Activated T-helper 1 cell treated with anti-CD3 and anti-CD28 coated beads, Interleukin-12 subunit alpha, Interleukin-12 subunit beta, Interleukin-2, Interleukin-4 antibody, amounts not matched to agents 30 ng/mL and 10 ng/mL and 1 ng/mL, durations not matched to agents 14 hours and 24 hours and 36 hours (primary cell): ENCODE measurements at places on chromosomes 16 and 17. TPM values are rescaled to one million over a fixed set of nuclear protein-coding genes. Genes with fewer than 3 reads are reported as not detected.

DNA sequence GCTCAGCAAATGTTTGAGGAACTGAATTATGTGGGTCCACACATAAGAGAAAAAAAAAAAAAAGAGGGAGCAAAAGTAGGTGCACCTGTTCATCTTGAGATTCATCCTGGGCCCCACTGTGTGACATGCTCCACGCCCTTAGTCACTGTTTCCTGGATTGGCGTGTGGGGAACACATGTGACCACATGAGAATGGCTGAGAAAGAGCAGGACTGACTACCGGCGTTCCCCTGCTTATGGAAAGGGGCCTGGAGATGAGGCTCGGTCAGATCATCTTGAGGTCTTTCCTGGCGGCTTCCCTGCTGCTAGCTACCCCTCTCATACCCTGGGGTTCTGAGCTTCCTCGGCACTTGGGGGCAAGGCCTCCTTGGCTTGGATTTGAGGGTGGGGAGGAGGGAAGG lies 3.9 kb downstream of the DEXI start:
- peak; percentile 32 for DNase-seq
- peaks cover 58% of the 10 kb centered on the region for H3K4me1 ChIP-seq
- H3K27ac ChIP-seq: peak overlapping the region; percentile 57
- H3K4me3 ChIP-seq: peak overlapping the region; percentile 97
- H3K27me3 ChIP-seq: no peaks in the 10 kb centered on the region

ACSM2A gene
- total RNA-seq: not detected in 2 replicates

- H3K27me3 ChIP-seq: peaks cover 20% of the 10 kb centered on the region
- DNase-seq: no peak
These were observed at the start of gene CCL11 for GRCh38 chr17:34285286-34285792. CCL11 (plus strand) TSS chr17:34285742; CDS start chr17:34285809, 67 bp downstream.

- no peak overlapping the region for H3K4me3 ChIP-seq
- no peaks in the 10 kb centered on the region for H3K4me1 ChIP-seq
- no peaks in the 10 kb centered on the region for H3K36me3 ChIP-seq
- no peak for DNase-seq
These were observed 578.7 kb upstream of the CDH11 start for GRCh38 chr16:65700596-65700995.

TIMP2 gene
- 1.0 and 1.1 TPM in 2 replicates for total RNA-seq

GUCY2D gene
- total RNA-seq: not detected in 2 replicates

- H3K27me3 ChIP-seq: peaks cover 1% of the 10 kb centered on the region
- H3K4me1 ChIP-seq: no peaks in the 10 kb centered on the region
- no peak for DNase-seq
- H3K27ac ChIP-seq: no peak overlapping the region
- no peak overlapping the region for H3K4me3 ChIP-seq
These were observed 127.0 kb upstream of the MON1B start for GRCh38 chr16:77064037-77064436.

REXO5 gene
- total RNA-seq: 7.7 and 8.3 TPM in 2 replicates

- H3K27ac ChIP-seq: no peak overlapping the region
- no peak for DNase-seq
- H3K27me3 ChIP-seq: no peaks in the 10 kb centered on the region
- peaks cover 18% of the 10 kb centered on the region for H3K36me3 ChIP-seq
These were observed 9.6 kb downstream of the AFMID start for GRCh38 chr17:78196716-78197115.

GRCh38 chr17:75238684-75239191 lies 22.7 kb downstream of the GGA3 start:
- peak overlapping the region; percentile 76 for H3K27ac ChIP-seq
- DNase-seq: peak; percentile 35
- peaks cover 62% of the 10 kb centered on the region for H3K36me3 ChIP-seq
- H3K4me3 ChIP-seq: peak overlapping the region; percentile 38
- H3K4me1 ChIP-seq: peaks cover 35% of the 10 kb centered on the region
- no peaks in the 10 kb centered on the region for H3K27me3 ChIP-seq

- no peak overlapping the region for H3K27ac ChIP-seq
- H3K4me3 ChIP-seq: no peak overlapping the region
These were observed 86.9 kb upstream of the ZNF469 start for GRCh38 chr16:88295671-88296436.

GRCh38 chr16:57069053-57069452 lies 23.3 kb upstream of the CPNE2 start:
- H3K27me3 ChIP-seq: no peaks in the 10 kb centered on the region
- no peak overlapping the region for H3K27ac ChIP-seq
- peaks cover 56% of the 10 kb centered on the region for H3K36me3 ChIP-seq
- no peak for DNase-seq
- H3K4me1 ChIP-seq: peaks cover 11% of the 10 kb centered on the region
- H3K4me3 ChIP-seq: no peak overlapping the region

DNA sequence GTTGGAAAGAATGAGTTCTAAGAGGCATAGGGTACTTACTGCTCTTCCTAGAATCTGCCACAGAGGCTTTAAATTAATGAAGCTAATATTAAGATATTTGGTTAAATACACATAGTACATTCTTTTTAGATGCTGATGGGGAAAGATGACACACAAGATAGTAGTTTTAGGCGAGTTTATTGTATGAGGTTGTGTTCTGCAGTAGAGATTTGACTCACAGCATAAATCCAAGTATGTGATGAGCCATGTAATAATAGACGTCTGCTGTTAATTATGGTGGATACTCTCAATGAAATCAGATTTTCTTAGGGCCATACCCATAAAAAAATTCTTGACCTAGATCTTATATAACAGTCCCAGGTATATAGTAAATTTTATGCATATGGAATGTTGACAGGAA lies 8.0 kb downstream of the TNRC6C start:
- peaks cover 1% of the 10 kb centered on the region for H3K36me3 ChIP-seq
- H3K4me1 ChIP-seq: peaks cover 38% of the 10 kb centered on the region
- no peak overlapping the region for H3K4me3 ChIP-seq
- no peaks in the 10 kb centered on the region for H3K27me3 ChIP-seq
- no peak for DNase-seq
- H3K27ac ChIP-seq: no peak overlapping the region

CDH3 gene
- 0.26 and 0.51 TPM in 2 replicates for total RNA-seq

DNA sequence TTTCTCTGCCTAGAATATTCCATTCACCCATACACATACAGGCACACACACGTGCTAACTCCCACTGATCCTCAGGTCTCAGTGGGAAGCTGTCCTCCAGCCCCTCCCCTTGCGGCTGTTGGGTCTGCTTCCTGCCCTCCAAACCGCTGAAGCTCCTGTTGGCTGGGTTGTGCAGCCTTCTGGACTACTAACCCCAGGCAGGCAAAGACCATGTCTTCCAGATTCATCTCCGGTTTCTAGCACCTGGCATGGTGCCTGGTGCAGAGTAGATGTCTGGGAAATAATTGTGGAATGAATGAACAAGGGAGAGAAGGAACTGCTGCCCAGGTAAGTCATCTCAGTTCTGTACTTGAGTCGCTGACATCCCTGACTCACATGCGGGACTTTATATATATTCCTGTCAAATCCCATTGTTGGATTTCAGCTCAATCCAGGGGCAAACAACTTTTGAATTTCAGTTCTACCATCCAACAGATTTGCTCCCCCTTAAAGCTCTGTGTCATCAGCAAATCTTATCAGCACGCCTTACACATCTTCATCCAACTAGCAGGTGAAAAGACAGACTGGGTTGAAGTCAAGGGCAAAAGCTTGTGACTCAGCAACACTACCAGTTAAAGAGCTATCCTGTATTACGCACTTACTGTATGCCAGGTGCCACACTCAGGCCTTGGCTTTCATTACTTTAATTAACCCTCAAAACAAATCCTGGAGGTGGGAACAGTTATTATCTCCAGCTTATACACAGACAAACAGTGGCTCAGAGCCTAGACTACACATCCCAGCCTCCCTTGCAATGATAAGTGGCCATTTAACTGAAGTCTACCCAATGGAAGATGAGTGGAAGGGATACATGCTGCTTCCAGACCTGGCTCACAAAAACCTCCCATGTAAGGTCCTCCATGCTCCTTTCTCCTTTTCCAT lies 51.1 kb downstream of the SRCIN1 start:
- peaks cover 22% of the 10 kb centered on the region for H3K27me3 ChIP-seq
- H3K27ac ChIP-seq: no peak overlapping the region
- no peak overlapping the region for H3K4me3 ChIP-seq
- H3K4me1 ChIP-seq: peaks cover 18% of the 10 kb centered on the region
- DNase-seq: no peak

- no peaks in the 10 kb centered on the region for H3K4me1 ChIP-seq
- H3K36me3 ChIP-seq: peaks cover 35% of the 10 kb centered on the region
- no peak overlapping the region for H3K4me3 ChIP-seq
- no peaks in the 10 kb centered on the region for H3K27me3 ChIP-seq
These were observed 96.8 kb downstream of the DYNLRB2 start for GRCh38 chr16:80637621-80638020.

CDK12 gene
- 97.4 and 99.5 TPM in 2 replicates for total RNA-seq

KRTAP9-2 gene
- not detected in 2 replicates for total RNA-seq

HCRT gene
- total RNA-seq: not detected in 2 replicates

DNA sequence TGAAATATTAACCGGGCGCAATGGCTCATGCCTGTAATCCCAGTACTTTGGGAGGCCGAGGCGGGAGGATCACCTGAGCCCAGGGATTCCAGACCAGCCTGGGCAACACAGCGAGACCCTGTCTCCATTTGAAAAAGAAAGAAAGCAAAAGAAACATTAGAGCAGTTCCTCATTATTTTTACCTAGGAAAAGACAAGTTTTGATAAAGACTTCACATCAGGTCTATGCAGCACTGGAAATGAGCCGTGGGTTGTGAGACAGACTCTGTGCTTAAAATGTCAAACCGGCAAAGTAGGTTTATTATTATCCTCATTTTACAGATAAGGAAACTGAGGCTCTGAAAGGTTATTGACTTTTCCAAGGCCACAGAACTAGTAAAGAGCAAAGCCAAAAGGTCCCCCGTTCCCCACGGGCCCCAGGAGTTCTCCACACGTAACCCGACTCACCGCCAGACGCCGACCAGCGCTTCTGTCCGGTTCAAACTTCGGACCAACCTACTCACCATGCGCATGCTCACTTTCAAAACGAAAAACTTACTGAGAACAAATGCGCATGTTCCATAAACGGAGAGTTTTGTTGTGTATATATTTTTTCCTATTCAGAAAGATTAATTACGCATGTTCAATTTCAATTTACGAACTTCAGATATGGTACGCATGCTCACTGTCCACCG lies 356 bp downstream of the TUBD1 start:
- no peak for DNase-seq
- peaks cover 15% of the 10 kb centered on the region for H3K36me3 ChIP-seq
- peaks cover 3% of the 10 kb centered on the region for H3K27me3 ChIP-seq
- H3K4me3 ChIP-seq: peak overlapping the region; percentile 100
- H3K27ac ChIP-seq: peak overlapping the region; percentile 99

PPM1D gene
- 18.6 and 19.7 TPM in 2 replicates for total RNA-seq

KCNG4 gene
- total RNA-seq: not detected in 2 replicates

PRSS8 gene
- not detected in 2 replicates for total RNA-seq

- H3K4me3 ChIP-seq: no peak overlapping the region
- no peak for DNase-seq
- no peaks in the 10 kb centered on the region for H3K4me1 ChIP-seq
- H3K36me3 ChIP-seq: no peaks in the 10 kb centered on the region
- H3K27me3 ChIP-seq: peaks cover 8% of the 10 kb centered on the region
These were observed 53.1 kb upstream of the MARCHF10 start for GRCh38 chr17:62860962-62861873.

ABCA10 gene
- 0.44 TPM in 2 replicates for total RNA-seq

DNA sequence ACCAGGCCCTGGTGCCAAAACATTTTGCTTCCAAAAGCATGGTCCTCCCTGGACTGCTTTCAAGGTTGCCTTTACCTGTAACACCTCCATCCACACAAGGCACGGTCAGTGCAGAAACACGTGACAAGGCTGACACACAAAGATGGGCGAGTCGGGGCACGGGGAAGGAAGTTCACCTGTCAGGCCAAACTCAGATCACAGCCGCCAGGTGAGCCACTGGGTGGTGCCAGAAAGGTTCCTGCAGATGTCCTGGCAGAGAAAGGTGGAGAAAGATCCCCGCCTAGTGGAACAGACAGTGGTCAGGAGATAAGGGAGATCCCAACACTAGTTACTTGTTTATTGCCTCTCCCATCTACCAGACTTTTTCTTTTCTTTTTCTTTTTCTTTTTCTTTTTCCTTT lies 155.3 kb downstream of the AIPL1 start:
- no peaks in the 10 kb centered on the region for H3K36me3 ChIP-seq
- no peak for DNase-seq
- H3K4me3 ChIP-seq: no peak overlapping the region
- no peak overlapping the region for H3K27ac ChIP-seq

DNA sequence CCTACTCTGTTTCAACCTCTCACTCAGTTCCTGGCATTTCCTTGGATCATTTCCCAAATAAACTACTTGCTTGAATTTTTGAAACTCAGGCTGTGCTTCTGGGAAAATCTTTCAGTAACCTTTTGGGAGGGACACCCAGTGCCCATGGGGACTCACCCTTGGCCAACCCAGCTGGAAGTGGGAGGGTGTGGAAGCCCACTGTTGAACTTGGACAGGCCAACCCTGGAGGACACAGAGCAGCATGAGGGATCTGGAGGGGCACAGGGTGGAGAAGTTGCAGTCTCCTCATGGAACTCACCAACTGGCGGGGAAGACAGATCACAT lies 11.2 kb downstream of the RTN4RL1 start:
- no peaks in the 10 kb centered on the region for H3K36me3 ChIP-seq
- H3K27ac ChIP-seq: no peak overlapping the region
- no peak overlapping the region for H3K4me3 ChIP-seq
- H3K27me3 ChIP-seq: peaks cover 6% of the 10 kb centered on the region
- H3K4me1 ChIP-seq: peaks cover 5% of the 10 kb centered on the region
- no peak for DNase-seq

- H3K36me3 ChIP-seq: peaks cover 15% of the 10 kb centered on the region
- no peak for DNase-seq
- no peaks in the 10 kb centered on the region for H3K27me3 ChIP-seq
These were observed 8.8 kb upstream of the ADAM11 start for GRCh38 chr17:44749980-44750318.

DNA sequence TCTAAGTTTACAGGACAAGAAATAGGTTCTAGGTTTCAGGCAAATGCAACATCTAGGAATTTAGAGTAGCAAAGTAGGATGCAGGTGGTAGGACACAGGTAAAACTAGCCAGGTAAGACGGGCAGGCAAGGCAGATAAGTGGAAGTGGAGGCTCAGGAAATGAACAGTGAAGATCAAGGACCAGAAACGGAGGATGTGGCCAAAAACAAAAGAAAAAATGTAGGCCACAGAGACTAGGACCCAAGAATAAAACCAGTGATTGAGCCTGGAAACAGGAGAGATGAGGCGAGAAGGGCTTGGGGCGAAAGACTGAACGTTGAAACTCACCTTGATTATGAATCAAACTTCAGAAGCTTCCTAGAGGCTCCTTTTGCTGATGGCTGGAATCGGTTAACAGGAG lies 24.0 kb downstream of the CPSF4L start:
- H3K36me3 ChIP-seq: peaks cover 31% of the 10 kb centered on the region
- no peaks in the 10 kb centered on the region for H3K27me3 ChIP-seq
- H3K4me1 ChIP-seq: peaks cover 30% of the 10 kb centered on the region
- peak overlapping the region; percentile 2 for H3K4me3 ChIP-seq

NECAB2 gene
- not detected in 2 replicates for total RNA-seq

DNA sequence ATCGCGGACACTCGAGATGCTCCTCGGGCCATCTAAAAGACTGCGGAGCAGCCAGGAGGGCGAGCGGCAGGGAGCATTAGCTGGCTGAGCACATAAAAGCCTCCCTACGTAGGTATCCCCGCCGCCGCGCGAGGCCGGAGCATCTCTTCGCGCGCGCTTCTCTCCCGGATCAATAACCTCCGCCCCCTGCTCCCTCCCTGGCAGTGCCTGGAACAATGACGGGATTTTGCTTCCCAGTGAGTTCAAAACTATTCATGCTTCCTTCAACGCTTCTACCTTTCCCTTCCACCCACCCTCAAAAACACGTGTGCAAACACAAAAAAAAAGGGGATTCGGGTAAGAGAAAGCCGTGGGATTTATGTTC lies 984 bp downstream of the CENPV start:
- peaks cover 16% of the 10 kb centered on the region for H3K4me1 ChIP-seq
- peaks cover 17% of the 10 kb centered on the region for H3K27me3 ChIP-seq
- H3K36me3 ChIP-seq: peaks cover 10% of the 10 kb centered on the region
- peak; percentile 7 for DNase-seq
- H3K4me3 ChIP-seq: peak overlapping the region; percentile 95

GRCh38 chr16:69145658-69146057 lies 13.2 kb downstream of the UTP4 start:
- H3K36me3 ChIP-seq: peaks cover 46% of the 10 kb centered on the region
- no peaks in the 10 kb centered on the region for H3K4me1 ChIP-seq
- no peak for DNase-seq
- H3K27ac ChIP-seq: no peak overlapping the region
